Caki2 (cell line): ENCODE measurements at places on chromosomes 5 and 9. TPM values are rescaled to one million over a fixed set of nuclear protein-coding genes. Genes with fewer than 3 reads are reported as not detected.

The GGTA1 gene
- not detected in 2 replicates for total RNA-seq

The RGMB gene
- total RNA-seq = 1.7 and 3.1 TPM in 2 replicates

The CCNO gene
- 3.6 and 5.4 TPM in 2 replicates for total RNA-seq

The HTR4 gene
- total RNA-seq = not detected in 2 replicates
